ENCODE measurements at places on chromosomes 5 and 9. TPM values are rescaled to one million over a fixed set of nuclear protein-coding genes. Genes with fewer than 3 reads are reported as not detected.

C8G gene
- not detected for total RNA-seq

PGM5 gene
- 28.4 TPM for total RNA-seq

STPG3 gene
- total RNA-seq: not detected

RNF224 gene
- not detected for total RNA-seq

SGCD gene
- total RNA-seq: 32.9 TPM

NSG2 gene
- total RNA-seq: not detected

EGR1 gene
- 137 TPM for total RNA-seq

CYSRT1 gene
- total RNA-seq: not detected

ZNF367 gene
- 1.6 TPM for total RNA-seq

DNAH5 gene
- total RNA-seq: 0.58 TPM

CENPH gene
- total RNA-seq: 2.5 TPM

ANKRD33B gene
- total RNA-seq: 22.6 TPM

MYOZ3 gene
- total RNA-seq: 17.9 TPM

GZMA gene
- total RNA-seq: 5.3 TPM

C5orf52 gene
- not detected for total RNA-seq

PTGER4 gene
- 17.1 TPM for total RNA-seq

PLAC8L1 gene
- not detected for total RNA-seq

NKD2 gene
- 0.89 TPM for total RNA-seq

AGXT2 gene
- total RNA-seq: not detected

NUDT12 gene
- total RNA-seq: 23.2 TPM

CTXN3 gene
- not detected for total RNA-seq

FRMPD1 gene
- total RNA-seq: 0.67 TPM

SMIM27 gene
- 15.4 TPM for total RNA-seq

RARS1 gene
- total RNA-seq: 70.2 TPM

ARRDC3 gene
- total RNA-seq: 178 TPM

N4BP3 gene
- 2.6 TPM for total RNA-seq

All from sciatic nerve (tissue), 2 donors.